ENCODE measurements at places on chromosomes 4 and X.

- DNase-seq: no peak
Observed at GRCh38 chrX:11460347-11460746, 167.1 kb downstream of the AMELX start.

GRCh38 chr4:173707658-173708419 is 177.8 kb upstream of the HAND2 start:
- no peak for DNase-seq

DNA sequence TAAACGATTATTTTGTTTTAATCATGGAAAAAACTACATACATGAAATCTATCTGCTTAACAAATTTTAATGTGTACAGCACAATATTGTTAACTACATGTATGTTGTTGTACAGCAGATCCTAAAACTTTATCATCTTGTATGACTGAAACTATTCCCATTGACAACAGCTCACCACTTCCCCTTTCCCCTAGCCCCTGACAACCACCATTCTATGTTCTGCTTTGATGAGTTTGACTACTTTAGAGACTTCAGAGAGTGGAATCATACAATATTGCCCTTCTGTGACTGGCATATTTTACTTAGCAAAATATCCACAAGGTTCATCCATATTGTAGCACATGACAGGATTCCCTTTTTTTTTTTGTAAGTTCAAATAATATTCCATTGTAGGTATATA is 185.9 kb downstream of the CFAP299 start:
- DNase-seq: peak; percentile 48

GRCh38 chr4:87047281-87047798 is 112.5 kb downstream of the AFF1 start:
- no peak for DNase-seq

GRCh38 chr4:138279286-138279685 is 37.1 kb upstream of the SLC7A11 start:
- DNase-seq: no peak

DNA sequence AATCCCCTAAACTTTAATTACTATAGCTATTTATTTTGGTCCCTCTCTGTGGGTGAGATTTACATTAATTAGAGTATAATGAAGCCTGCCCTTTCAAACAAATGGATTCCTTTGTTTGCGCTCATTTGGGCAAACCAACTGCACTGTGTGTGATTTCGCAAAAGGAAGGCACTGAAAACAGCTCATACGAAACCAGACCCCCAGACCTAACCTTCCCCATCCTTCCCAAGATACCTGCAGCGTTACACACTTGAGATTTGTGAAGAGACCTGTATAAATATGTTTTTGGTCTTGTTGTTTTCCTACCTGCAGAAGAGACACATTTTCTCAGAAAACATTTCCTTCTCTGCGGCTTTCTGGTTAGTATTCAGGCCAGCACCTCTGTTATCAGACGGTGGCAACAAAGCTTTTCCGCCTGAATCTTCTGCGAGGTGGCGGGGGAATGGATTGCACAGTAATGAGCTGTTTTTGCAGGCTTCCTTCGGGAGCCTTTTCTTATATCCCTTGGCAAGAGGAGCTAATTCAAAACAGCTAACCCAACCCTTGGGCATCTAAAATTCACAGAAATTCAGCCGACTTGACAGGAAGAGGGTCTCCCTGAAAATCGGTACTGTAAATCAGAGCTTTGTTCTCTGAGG is 47.6 kb downstream of the CBLL2 start:
- no peak for DNase-seq

DNA sequence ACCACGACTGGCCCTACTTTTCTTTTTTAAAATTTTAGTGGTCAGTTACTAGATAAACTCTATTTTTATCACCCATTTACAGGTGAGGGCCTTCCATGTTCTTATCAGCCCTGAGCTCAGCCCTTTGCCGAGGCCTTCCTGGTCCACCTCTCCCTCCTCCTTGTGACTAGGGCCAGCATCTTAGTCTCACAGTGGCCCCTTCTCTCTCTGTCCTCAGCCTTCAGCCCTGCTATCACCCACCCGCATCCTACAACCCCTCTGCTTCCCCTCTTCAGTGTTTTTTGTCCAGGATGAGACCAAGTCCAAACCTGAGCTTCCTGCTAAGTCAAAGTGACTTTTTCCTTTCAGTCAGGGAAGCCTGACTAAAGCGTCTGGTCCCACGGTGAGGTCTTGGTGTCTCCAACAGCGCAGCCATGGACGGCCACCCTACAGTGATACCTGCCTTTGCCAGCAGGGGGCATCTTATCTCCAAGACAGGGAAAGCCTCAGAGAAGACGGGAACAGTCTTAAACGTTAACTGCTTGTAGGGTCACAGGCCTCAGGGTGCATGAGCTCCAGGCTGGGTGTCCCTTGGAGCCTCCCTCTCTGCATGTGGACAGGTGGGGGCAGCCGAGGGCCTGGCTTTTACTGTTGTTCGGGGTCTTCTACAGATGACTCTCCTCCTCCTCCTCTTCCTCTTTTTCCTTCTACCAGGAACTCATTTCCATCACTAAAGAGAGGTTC is 11.7 kb upstream of the GAGE10 start:
- peak; percentile 56 for DNase-seq

GRCh38 chr4:139789096-139789654 is 123.6 kb downstream of the MGST2 start:
- no peak for DNase-seq

Measured in B cell (primary cell).